ENCODE measurements at places on chromosomes 3 and 15. TPM values are rescaled to one million over a fixed set of nuclear protein-coding genes. Genes with fewer than 3 reads are reported as not detected.

The SLC22A14 gene
- total RNA-seq: not detected

The HTR3D gene
- total RNA-seq: not detected

The UBA5 gene
- 31.8 TPM for total RNA-seq

The ATP13A5 gene
- total RNA-seq: not detected

The SLC25A38 gene
- total RNA-seq: 39.0 TPM

The ZNF860 gene
- total RNA-seq: 0.52 TPM

The ECE2 gene
- total RNA-seq: not detected

The CD80 gene
- total RNA-seq: not detected

The DNASE1L3 gene
- not detected for total RNA-seq

The STRIT1 gene
- total RNA-seq: not detected

The ADGRG7 gene
- total RNA-seq: not detected

The COLQ gene
- not detected for total RNA-seq

The STXBP5L gene
- not detected for total RNA-seq

The RBPMS2 gene
- not detected for total RNA-seq

The GPR160 gene
- total RNA-seq: 0.39 TPM

The RASGRF1 gene
- not detected for total RNA-seq

The NR2E3 gene
- not detected for total RNA-seq

The EFHB gene
- total RNA-seq: 1.4 TPM

The UBA7 gene
- 39.0 TPM for total RNA-seq

The NAALADL2 gene
- 2.4 TPM for total RNA-seq

The CAMKV gene
- total RNA-seq: not detected

The CRYGS gene
- total RNA-seq: 1.0 TPM

The TJP1 gene
- total RNA-seq: 56.1 TPM

The DTWD1 gene
- total RNA-seq: 56.0 TPM

The CPEB1 gene
- 8.6 TPM for total RNA-seq

The TEX55 gene
- not detected for total RNA-seq

The RAB7A gene
- total RNA-seq: 62.3 TPM

The GABRA5 gene
- 0.26 TPM for total RNA-seq

The FRMD5 gene
- 0.24 TPM for total RNA-seq

The GPR149 gene
- total RNA-seq: not detected

The TLNRD1 gene
- total RNA-seq: 19.8 TPM

The MESP1 gene
- total RNA-seq: 0.56 TPM

The TRIM59 gene
- 24.8 TPM for total RNA-seq

The ELL3 gene
- total RNA-seq: 3.7 TPM

The LMAN1L gene
- not detected for total RNA-seq

The HYKK gene
- total RNA-seq: 9.4 TPM

The ROPN1B gene
- total RNA-seq: not detected
